ENCODE measurements at places on chromosomes 7 and 10. TPM values are rescaled to one million over a fixed set of nuclear protein-coding genes. Genes with fewer than 3 reads are reported as not detected.

Gene SEMA3A
- 10.0 TPM for total RNA-seq

Gene ABCB1
- total RNA-seq: 0.62 TPM

Gene AKR1C2
- 201 TPM for total RNA-seq

Gene KIFBP
- 31.6 TPM for total RNA-seq

Gene CYP3A4
- not detected for total RNA-seq

Gene STAG3
- 1.1 TPM for total RNA-seq

Gene BEND7
- total RNA-seq: 15.3 TPM

Gene H2BK1
- not detected for total RNA-seq
